Glutamatergic neuron (in vitro differentiated cells): ENCODE measurements at places on chromosomes 3 and 15. TPM values are rescaled to one million over a fixed set of nuclear protein-coding genes. Genes with fewer than 3 reads are reported as not detected.

DNA sequence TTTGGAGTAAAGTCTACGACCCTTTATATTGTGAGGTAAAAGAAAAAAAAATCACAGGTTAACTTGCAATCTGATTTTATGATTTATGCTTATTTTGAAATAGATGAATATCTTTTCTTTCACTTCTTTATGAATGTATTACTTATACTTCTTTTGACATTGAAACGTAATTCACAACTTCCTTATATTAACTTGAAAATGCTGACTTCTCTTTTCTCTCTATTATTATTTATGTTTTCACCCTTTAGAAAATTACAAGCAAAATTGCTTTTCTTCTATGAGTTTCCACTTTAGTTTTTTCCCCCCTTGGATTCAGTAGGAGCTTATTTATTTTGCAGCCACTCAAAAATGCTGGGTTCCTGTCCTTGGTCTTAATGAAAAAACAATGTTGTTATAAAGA is 25.4 kb downstream of the ACP3 start:
- DNase-seq = no peak

GRCh38 chr15:90665288-90666134 is 51.6 kb upstream of the BLM start:
- DNase-seq = peak; percentile 59

GRCh38 chr3:46944191-46944590 is 32.4 kb downstream of the CCDC12 start:
- peak; percentile 10 for DNase-seq

DNA sequence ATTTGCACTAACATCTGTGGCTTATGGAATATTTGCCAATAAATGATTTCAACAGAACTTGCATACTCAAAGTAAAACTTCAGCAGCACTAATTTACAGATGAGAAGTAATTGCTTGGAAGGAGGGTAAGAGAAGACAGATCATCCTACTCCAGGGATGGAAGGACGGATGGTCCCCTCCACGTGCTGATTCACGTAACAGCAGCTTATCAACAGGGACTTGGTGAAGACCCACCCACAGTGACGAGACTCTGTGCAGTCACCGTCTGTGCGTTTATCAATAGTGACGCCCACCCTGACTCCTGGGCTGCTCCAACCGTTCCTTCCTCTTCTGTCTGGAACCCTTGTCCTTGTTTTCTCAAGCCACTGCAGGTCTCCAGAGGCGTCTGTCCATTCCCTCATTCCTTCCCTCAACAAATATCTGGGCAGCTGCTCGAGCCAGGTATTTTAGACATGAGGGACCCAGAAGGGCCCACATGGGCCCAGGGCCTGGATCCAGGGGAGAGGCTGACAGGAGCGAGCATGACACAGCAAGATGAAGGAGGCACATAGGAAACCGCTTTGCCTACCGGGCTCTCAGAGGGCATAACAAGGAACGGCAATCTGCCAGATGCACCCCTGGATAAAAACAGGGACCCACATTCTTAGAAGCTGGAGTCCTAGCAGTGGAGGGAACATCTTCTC is 33.3 kb downstream of the PCSK6 start:
- DNase-seq = no peak

NFKBIZ gene
- 8.9 TPM for total RNA-seq
